ENCODE measurements at places on chromosomes 13 and 19.

DNA sequence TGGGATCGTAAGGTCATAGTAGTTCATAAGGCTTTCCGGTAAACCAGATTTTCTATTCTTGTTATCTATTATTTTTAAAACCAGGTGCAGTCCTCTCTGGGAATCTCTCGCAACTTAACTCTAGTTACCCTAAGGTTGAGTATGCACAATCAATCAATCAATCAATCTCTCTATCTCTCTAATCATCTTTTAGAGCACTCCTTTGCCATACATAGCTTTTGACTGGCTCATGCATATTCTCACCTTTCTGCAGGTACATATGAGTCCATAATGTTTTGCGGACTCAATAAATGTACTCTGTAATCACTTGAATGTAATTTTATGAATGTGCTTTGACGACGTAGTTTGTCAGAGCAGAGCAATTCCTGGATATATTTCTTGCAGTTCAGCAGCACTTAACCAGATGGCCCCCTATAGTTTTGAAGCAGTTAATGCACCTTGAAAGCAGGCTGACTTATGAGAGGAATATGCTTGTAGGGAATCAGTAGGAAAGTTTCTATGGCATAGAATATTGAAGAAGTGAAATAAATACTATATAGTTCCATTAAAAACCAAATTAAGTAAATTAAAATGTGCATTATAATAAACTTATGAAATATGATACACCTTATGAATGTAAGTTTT, 524.7 kb downstream of the GPC5 start:
- DNase-seq: no peak

GRCh38 chr19:15508035-15508710, at the start of gene CYP4F22:
Gene CYP4F22 (plus strand): TSS chr19:15508525. CDS start chr19:15525337, 16,812 bp downstream.
- no peak for DNase-seq

- DNase-seq: no peak
Measured at GRCh38 chr19:12825254-12826131, 8.9 kb downstream of the RTBDN start.

- DNase-seq: no peak
Measured at GRCh38 chr13:104584481-104584880, 1518.3 kb upstream of the SLC10A2 start.

- no peak for DNase-seq
Measured at GRCh38 chr13:107367258-107367657, 799.3 kb upstream of the ARGLU1 start.

- DNase-seq: no peak
Measured at GRCh38 chr19:14472202-14472938, 2.8 kb downstream of the PTGER1 start.

DNA sequence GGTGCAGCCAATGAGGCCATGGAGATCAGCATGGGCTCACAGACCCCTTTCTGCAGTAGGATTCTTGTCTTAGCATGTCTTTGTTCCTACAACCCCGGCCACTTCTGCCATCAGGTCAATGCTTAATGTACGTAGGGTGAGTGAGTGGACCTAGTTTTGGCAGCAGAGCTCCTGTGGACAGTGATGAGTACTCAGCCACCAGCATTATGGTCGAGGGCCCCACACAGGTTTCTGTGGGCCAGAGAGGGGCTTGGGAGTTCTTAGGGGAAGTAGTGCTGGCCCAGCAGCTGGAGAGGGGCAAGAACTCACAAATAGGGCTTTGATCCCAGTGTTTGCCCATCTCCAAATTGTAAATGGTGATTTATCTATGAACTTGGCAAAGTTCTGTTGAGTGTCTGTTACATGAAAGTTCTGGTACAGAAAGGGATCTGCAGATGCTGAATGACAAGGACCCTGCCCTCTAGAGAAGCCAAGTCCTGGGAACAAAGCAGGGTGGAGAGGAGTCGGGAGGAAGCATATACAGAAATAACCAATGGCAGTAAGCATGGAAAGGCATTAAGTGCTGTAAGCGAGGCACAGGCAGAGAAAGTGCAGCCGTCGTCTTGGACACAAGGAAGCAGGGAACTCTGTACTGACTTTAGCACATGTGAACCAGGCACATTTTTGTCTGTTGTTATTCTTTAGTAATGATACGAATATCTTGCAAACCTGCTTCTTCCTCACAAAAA, 185.1 kb downstream of the MTUS2 start:
- DNase-seq: no peak

GRCh38 chr19:48069435-48069834, 25.6 kb upstream of the CABP5 start:
- DNase-seq: no peak

- DNase-seq: no peak
Measured at GRCh38 chr13:46561286-46561685, 8.3 kb downstream of the LRCH1 start.
